C1 segment of cervical spinal cord (tissue), 14 donors: ENCODE measurements at places on chromosomes 6 and 20.

- no peak for DNase-seq
These were observed 329.0 kb downstream of the ESR1 start for GRCh38 chr6:152136449-152136825.

- no peak for DNase-seq
These were observed 51.6 kb downstream of the CYP24A1 start for GRCh38 chr20:54122189-54122588.

DNA sequence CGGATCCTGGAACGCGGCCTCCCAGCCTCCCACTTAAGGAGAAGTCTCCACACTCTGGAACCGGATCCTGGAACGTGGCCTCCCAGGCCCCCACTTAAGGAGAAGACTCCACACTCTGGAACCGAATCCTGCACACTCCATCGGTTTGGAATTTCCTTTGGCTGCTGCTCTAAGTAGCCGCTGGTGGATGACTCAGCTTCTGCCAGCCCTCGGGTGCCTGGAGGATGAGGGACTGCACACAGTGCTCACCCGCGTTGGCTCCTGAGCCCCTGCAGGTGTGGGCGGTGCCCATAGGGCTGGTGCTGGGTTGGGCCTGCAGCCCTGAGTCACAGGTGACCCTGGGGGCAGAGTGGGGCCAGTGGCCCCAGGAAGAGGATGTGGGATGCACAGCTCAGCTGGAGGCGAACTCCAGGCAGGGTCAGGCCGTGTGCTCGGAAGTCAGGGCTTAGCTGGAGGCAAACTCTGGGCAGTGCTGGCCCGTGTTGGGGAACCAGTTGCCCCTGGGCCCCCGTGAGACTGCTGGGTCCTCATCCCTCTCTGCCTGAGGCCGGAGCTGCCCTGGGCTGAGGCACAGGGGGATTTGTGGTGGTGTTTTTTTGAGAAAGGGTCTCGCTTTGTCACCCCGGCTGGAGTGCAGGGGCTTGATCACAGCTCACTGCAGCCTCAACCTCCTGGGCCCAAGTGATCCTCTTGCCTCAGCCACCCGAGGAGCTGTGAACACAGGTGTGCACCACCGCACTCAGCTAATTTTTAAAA lies 13.9 kb upstream of the TNFRSF6B start:
- no peak for DNase-seq

- DNase-seq, result no peak
These were observed 62.9 kb downstream of the QRSL1 start for GRCh38 chr6:106692112-106692818.

GRCh38 chr6:43793154-43793874 lies 23.3 kb downstream of the VEGFA start:
- no peak for DNase-seq

- DNase-seq, result no peak
These were observed 245.3 kb downstream of the TBXT start for GRCh38 chr6:165922309-165922794.

GRCh38 chr20:36645998-36646397 lies at the start of gene SLA2:
Gene SLA2 (minus strand): TSS chr20:36646196. CDS start chr20:36641335, 4,861 bp downstream.
- DNase-seq, result no peak
